Upper lobe of left lung (tissue), 6 donors: ENCODE measurements at places on chromosomes 12 and 14. TPM values are rescaled to one million over a fixed set of nuclear protein-coding genes. Genes with fewer than 3 reads are reported as not detected.

Gene MEG3
- total RNA-seq: 14.6 TPM

Gene FAM90A1
- 0.37 TPM for total RNA-seq

Gene STON2
- total RNA-seq: 26.8 TPM

Gene CD9
- total RNA-seq: 561 TPM

Gene PLA2G1B
- 67.3 TPM for total RNA-seq

Gene TAS2R30
- 7.6 TPM for total RNA-seq

Gene RAD9B
- total RNA-seq: 2.1 TPM

Gene GZMB
- total RNA-seq: 9.1 TPM

Gene CLEC2B
- total RNA-seq: 8.4 TPM

Gene TMEM119
- total RNA-seq: 37.9 TPM

Gene RBP5
- total RNA-seq: 1.8 TPM
